ENCODE measurements at places on chromosomes 13 and 19.

- no peak for DNase-seq
Measured at GRCh38 chr19:8635422-8635821, 5.0 kb downstream of the NFILZ start.

- DNase-seq: no peak
Measured at GRCh38 chr13:46666727-46667456, 113.9 kb downstream of the LRCH1 start.

DNA sequence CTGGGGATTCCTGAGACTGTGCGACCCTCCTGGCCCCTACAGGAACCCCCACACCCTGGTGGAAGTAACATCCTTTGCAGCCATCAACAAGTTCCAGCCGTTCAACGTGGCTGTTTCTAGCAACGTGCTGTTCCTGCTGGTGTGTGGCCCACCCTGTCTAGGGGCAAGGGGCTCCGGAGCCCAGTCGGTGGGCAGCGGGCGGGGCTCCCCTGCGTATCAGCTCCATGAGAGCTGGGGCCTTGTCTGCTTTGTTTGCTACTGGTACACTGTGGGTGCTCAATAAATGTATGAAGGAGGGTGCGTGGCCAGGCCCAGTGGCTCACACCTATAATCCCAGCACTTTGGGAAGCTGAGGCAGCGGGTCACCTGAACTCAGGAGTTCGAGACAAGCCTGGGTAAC lies 10.9 kb downstream of the MPND start:
- no peak for DNase-seq

DNA sequence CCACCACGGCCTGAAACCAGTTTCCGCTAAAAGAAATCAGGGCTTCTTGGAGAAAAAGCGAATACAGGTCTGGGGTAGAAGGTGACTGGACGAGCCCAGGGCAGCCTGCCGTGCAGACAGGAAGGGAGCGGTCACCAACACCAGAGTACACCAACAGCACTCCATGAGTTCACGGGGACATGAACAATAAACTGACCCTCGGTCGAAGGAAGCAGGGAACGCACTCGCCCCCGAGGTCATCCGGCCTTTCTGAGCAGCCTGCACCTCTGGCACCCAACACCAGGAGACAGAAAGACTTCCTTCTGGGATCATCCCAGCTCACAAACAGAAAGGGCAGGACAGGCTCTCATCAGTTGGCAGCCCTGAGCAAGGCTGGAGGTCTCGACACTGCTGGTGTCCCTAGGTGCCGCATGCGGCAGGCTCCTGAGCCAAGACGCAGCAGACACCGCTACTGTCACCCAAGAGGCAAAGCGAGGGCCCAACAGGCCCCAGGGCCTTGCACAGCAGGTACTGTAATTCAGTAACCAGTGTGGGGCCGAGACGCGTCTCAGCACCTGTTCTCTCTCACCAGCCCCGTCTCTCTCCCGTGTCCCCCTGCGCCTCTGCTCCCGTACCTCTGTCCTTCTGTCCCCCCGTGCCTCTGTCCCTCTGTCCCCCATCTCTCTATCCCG lies 18.0 kb downstream of the DCUN1D2 start:
- no peak for DNase-seq

- peak; percentile 67 for DNase-seq
Measured at GRCh38 chr13:79988573-79988972, 352.4 kb downstream of the SPRY2 start.

GRCh38 chr19:33143897-33144405 lies 12.0 kb downstream of the WDR88 start:
- DNase-seq: peak; percentile 23

GRCh38 chr13:22915442-22916082 lies 265.2 kb upstream of the SGCG start:
- no peak for DNase-seq

DNA sequence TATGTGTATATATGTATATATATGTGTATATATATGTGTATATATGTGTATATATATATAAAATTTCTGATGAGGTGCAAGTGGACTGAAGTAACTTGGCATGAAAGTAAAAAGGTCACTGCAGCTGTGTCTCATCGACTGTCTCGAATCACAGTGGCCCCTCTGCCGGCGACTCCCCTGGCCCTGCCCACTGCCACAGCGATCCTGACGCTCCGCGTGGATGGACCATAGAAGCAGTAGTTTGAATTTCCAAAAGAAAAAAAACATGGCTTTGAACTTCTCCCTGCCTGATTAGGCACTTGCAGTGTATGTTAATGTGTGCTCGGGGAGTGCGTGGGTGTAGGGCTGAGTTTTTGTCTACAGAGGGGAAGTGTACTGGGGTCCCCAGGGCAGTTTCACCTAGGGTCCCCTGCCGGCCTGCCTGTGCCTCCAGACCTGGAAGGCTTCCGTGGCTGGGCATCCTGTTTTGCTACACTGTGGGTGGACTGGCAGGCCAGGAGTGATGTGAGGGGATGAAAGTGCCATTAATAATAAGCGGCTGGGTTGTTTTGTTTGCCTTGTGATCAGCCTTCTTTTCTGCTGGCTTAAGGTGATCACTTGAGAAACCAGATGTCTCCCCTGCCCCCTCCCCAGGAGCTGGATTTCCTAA lies 10.8 kb downstream of the ZIC5 start:
- DNase-seq: no peak

DNA sequence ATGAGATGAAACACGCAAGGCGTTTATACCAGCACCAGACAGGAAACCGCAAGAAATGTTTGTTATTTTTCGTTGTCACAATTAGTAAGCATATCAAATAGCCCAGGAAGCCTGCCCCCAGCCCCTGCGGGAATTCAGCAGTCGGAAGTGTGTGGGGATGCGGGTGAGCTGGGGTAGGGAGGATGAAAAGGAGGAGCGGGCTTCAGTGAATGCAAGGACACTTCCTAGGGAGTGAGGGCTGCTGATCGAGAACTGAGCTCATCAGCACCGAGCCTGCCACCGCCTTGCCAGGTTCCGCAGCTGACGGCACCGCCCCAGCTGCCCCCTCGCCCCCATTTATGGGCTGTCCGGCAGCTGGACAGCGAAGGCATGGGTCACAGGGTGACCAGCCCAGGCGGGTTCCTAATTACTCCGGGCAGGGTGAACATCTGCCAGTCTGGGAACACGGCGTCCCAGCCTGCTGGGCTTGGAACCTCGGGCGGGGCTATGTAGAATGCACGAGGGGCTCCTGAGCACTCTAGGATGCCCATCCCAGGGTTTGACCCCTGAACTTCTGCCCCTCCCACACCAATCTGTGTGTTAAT lies 1.6 kb upstream of the BEST2 start:
- no peak for DNase-seq

- DNase-seq: no peak
Measured at GRCh38 chr19:1501200-1501595, 10.2 kb downstream of the REEP6 start.

DNA sequence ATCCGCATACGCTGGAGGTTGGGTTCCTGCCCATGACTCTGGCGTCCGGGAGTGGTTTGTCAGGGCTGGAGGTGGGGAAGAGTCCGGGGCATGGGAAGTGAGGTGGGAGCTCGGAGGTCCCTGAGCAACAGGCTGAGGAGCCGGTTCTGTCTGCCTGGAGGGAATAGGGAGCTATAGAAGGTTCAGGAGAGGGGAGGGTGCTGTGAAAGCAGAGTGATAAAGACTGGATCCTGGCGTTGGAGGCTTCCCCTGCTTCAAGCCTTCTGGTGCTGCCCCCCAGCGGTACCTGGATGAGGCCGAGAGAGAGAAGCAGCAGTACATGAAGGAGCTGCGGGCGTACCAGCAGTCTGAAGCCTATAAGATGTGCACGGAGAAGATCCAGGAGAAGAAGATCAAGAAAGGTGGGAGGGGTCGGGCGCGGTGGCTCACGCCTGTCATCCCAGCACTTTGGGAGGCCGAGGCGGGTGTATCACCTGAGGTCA lies 2.6 kb downstream of the HMG20B start:
- no peak for DNase-seq

DNA sequence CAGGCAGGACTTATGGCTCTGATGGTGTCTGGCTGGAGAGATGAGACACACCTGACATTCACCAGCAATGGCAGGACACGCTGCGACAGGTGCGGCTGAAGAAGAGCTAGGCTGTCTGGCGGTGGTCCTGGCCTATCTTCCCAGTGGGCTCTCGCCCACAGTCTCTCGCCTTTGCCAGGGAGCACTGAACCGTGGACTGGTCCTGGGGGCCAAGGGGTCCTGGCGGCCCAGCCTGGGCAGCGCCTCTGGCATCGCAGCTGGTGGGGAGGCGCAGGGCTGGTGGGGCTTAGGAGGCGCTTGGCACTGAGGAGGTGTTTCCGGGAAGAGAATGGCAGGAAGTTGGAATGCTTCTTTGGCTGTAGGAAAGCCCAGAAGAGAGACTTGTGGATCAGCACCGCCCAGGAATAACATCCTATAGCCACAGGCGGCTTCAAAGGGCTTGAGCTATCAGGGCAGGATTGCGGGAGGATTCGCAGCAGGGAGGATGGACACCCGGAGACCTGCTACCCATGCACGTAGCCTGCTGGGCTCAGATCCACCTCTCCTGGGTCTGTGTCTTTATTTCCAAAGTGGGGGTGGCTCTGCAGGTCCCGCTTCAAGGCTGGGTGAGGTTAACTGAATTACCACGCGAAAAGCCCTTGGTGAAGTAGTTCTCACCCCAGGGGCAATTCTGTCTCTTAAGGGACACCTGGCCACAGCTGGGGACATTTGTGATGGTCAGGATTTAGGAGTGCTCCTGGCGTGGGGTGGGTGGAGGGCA lies 14.6 kb downstream of the KDM4B start:
- DNase-seq: no peak

DNA sequence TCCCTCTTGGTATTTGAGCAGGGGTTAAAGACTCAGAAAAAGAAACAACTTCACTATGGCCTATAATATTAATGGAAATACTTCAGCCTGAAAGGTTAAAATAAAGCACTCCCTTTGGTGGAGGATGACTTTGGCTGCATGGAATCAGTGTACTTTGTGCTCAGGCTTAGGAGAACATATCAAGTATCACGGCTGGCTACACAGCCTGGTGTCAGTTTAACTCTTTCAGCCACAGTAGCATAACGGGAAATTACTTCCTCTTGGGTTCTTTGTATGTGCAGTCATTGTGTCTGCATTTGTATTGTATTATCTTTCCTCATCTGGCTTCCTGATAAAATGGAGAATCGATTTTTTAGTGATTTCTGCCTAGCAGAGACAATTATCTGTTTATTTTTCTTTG lies 239.0 kb downstream of the GGACT start:
- DNase-seq: no peak

- peak; percentile 37 for DNase-seq
Measured at GRCh38 chr19:47512183-47512947, 2.5 kb downstream of the NAPA start.

- DNase-seq: no peak
Measured at GRCh38 chr13:50129706-50130122, 114.5 kb downstream of the KCNRG start.

- DNase-seq: no peak
Measured at GRCh38 chr19:11414544-11414943, 4.6 kb downstream of the RGL3 start.

Measured in GM04504 (cell line).